IMR-90 (cell line): ENCODE measurements at places on chromosomes 2 and 18. TPM values are rescaled to one million over a fixed set of nuclear protein-coding genes. Genes with fewer than 3 reads are reported as not detected.

GRCh38 chr2:105732955-105733607 lies 11.6 kb upstream of the NCK2 start:
- no peak for DNase-seq

- DNase-seq = no peak
These were observed 668.0 kb downstream of the MBD2 start for GRCh38 chr18:53556450-53556849.

DNA sequence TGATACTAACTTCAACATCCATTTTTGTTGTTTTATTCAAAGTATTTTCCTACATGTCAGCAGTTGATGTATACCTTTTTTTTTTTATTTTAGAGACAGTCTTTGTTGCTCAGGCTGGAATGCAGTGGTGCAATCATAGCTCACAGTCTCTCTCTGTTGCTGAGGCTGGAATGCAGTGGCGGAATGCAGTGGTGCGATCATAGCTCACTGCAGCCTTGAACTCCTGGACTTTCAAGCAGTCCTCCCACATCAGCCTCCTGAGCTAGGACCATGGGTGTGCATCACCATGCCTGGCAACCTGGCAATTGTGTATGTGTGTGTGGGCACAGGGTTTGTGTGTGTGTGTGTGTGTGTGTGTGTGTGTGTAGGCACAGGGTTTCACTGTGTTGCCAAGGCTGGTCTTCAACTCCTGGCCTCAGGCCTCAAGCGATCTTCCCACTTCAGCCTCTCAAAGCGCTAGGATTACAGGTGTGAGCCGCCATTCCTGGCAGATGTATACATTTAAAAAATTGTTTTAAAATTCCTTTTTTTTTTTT lies 24.8 kb downstream of the SANBR start:
- DNase-seq = peak; percentile 35

DNA sequence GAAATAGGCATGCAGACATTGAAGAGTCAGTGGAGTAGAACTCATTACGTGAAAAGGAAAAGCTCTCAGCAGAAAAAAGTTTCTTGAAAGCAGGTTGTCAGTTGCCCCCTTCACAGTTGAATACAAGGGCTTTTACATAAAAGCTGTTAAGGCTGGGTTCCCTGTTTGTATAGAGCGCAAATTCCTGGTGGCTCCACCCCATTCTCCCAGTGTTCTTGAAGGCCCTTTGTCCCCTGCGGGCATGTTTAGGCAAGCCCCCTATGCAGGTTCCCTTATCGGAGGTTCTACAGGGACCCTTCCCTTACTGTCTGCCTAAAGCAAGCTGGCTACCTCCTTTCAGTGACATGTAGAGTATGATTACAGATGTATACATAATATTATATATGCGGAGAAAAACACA lies 497.2 kb upstream of the SYT4 start:
- no peak for DNase-seq

DNA sequence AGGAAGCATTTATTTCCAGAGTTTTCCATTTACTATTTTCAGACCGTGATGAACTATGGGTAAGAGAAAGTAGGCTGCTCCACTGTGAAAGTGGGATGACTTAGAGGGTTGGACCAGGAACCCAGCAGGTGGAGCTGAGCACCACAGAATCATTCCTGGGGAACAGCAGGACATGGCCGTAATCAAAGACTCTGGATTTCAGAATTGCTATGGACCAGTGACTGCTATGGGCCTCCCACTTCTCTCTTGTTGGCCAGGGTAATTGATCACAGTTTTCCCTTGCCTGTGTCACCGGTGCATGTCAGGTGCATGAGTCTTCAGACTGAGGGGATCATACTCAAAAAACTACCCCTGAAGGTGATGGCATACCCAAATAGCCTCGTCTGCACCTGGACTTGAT lies 90.6 kb upstream of the GPC1 start:
- no peak for DNase-seq

DNA sequence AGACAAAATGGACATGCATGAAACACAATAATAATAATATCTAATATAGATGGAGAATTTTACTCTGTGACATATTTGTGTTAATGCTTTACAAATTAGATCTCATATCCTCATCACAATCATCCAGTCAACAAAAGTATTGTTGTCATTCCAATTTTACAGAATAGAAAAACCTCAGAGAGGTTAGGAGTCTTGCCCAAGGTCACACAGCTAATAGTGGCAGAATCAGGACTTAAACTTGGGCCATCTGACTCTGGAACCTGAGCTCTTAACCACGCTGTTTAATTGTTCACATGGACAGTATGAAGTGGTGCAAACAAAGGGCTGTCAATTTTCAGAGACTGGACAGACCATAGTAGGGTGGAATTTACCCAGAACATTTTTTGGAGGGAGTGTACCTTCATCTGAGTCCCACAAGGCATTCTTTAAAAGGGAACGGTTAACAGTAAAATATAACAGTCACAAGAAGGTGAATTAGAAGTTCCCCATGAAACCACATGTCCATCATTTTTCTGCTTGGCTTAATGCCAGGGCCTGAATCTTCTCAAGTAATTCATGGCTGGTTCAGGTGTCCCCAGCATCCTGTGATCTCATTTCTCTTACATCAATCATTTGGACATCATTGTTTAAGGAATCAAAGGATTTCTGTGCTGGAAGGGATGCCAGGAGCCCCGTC lies 35.4 kb upstream of the CCDC93 start:
- DNase-seq = no peak

DNA sequence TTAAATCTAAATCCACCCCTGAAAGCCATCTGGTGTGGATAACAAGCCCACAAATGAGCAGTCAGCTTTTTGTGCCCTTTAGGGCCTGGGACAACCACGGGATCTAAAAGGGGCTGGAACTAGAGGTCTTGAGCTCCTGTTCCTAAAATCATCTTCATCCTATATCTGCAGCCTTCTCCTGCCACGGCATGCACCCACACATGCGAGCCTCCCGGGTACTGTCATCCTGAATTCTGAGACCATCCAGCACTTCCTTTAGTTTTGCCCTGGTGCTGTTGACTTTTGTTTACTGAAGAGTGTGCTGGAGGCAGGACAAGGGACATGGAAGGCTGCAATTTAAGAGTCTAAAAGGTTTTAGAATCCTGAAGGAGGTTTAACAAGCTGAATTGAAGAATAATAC lies 183.2 kb downstream of the FAM210A start:
- no peak for DNase-seq

The FOXD4L1 gene
- total RNA-seq = not detected in 2 replicates

The RGPD4 gene
- not detected in 2 replicates for total RNA-seq

DNA sequence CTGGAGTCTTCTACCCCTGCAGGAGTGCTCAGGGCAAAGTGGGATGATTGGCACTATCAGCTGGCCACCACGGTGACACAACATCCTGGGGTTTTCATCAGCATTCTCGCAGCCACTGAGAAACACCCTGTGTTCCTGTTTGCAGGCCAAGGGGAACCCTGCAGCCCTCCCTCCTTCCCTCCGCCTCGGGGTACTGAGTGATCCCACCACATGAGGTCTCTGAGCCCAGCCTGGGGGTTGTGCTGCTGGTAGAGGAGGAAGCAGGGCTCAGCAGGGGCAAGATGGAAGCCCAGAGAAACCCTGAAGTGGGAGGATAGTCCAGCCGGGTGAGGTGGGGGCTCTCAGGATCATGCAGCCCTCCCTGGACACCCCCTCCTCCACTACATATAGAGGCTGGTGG lies at the start of gene OXER1:
TSS of gene OXER1 (minus strand) at position 40 of the 400 bp plus-strand sequence. CDS start 73 bp downstream, outside the sequence.
- DNase-seq = no peak

- no peak for DNase-seq
These were observed 15.3 kb upstream of the CD28 start for GRCh38 chr2:203691149-203691548.

DNA sequence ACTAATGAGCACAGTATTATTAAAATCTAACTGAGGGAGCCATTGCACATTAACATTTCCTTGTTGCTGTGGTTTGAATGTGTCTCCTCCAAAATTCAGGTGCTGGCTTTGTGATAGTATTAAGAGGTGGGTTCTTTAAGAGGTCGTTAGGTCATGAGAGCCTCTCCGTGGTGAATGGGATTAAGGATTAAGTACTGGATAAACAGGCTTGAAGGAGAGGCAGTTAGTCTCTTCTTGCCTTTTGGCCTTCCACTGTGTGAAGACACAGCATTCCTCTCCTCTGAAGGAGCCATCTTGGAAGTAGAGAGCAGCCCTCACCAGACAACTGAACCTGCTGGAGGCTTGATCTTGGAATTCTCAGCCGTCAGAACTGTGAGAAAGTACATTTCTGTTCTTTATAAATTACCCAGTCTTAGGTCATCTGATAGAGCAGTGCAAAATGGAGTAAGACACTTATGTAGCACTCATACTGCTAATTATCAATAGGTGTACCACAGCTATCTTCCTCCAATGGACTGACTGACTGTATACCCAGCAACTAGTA lies 182.7 kb downstream of the MYO3B start:
- DNase-seq = no peak

The SLC1A4 gene
- 6.9 and 8.1 TPM in 2 replicates for total RNA-seq

The HOXD12 gene
- not detected in 2 replicates for total RNA-seq

DNA sequence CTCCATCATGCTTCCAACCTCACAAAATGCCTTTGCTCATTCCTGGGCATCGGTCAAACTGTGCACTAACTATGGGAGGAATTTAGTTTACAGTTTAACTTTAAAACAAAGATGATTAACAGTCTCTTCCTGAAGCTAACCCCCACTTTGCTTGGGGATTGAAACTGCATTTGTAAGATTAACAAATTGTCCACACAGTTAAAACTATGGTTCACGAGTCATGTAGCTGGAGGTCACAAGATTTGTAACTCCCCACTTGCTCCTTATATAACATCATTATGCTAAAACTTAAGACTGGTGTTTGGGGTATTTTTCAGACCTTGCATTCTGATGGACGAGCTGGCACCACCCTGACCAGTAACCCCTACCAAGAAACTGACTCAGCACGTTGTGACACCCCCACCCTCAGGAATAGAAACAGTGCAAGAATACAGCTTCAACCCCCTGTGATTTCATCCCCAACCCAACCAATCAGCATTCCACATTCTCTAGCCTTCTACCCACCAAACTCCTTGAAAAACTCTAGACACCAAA lies 252.3 kb downstream of the MBD5 start:
- DNase-seq = peak; percentile 53

DNA sequence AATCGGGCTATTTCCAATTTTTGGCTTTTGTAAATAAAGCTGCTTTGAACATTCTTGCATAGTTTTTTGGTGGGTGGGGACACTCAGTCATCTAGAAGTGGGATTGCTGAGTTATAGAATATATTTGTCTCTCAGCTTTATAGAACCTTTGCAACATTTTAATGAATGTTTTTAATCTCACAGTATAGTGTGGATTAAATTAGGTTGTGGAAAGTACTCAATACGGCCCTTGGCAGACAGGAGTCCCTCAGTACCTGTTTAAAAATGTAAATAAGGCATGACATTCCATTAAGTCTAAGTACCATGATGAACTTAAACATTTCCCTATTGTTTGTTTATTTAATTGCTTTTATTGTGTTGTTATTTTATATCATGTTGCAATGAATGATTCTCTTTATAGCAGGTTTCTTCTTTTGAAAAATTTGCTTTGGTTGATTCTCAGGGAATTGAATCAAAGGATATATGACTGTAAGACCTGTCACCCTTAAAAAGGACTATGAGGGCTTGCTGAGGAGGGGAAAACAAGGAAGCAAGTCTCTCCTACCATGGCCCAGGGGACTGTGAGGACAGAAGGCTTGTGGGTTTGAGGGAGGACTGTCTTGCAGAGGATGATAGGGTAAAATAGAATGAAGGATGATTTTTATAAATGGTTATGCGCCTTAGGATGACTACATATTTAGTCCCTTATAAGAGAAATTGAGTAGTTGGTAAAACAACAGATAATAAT lies 165.1 kb downstream of the RPIA start:
- no peak for DNase-seq

GRCh38 chr2:176130147-176130956 lies 847 bp downstream of the HOXD8 start:
- no peak for DNase-seq

- DNase-seq = no peak
These were observed 11.1 kb downstream of the KLF11 start for GRCh38 chr2:10054424-10054823.

- DNase-seq = peak; percentile 24
These were observed 61.3 kb upstream of the ITSN2 start for GRCh38 chr2:24421668-24422067.

DNA sequence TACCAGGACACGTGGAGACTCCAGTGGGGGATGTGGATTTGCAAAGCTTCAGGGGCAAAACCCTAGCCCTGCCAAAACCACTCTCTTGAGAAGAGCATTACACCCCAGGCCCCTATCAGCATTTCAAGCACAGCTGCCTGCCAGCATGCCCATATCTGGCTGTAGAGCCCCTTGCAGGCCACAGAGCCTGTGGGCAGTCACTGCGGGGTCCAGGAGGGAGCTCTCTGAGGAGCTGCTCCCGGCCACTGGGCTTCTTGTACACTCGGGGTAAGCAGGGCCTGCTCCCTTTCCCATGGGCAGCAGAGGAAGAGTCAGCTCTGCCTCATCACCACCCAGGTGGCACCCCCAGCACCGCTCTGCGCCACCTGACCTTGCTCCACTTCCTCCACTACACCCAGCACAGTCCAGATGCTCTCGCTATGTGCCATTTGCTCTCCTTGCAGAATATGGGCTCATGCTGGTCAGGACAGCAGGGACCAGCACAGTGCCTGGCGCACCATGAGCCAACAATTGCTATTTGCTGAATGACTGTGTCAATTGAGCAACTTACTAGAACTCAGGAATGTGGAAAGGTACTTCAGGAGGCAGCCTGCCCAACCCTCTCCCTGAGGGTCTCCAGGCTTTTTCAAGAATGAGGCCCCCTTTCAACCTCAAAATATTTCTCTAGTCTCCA lies 7.4 kb downstream of the CHST10 start:
- no peak for DNase-seq

The ZNF2 gene
- 7.3 and 7.8 TPM in 2 replicates for total RNA-seq
